ENCODE measurements at places on chromosomes 2 and 18.

DNA sequence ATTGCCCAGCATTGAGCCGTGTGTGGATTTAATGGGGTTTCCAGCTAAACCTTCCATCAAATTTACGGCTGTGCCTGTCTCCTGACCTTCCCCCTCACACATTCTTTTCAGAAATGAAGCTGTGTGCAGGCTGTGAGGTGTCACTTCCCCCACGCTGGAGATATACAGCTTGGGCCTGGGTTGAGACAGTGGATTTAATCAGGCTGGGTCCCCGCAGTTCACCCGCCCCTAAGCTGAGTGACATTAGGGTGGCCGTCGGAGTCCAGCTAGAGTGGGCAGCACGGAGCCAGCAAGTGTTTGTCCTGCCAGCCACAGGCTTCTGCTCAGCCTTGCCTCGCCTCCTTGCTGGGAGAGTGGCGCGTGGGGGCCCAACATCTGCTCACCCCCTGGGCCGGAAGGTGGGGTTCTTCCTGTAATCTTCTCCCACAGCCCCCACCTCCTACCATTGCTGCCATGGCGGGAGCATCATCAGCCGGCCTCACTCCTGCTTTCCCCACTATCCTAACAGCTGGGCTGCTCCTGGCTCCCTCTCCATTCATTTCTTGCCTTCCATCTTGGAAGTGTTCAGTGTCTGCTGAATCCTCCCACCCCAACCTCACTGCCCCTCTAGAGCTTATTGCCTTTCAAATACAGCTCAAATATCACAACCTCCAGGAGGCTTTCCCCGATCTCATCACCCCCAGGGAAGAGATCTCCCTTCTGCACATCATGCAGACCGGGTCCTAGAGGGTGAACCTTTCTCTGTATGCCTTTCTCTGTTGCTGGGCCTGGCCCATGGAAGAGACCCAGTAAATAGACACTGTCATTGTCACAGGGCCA, 149.0 kb downstream of the GLI2 start:
- DNase-seq, result no peak

- no peak for DNase-seq
Observed at GRCh38 chr2:26630235-26630634, 10.9 kb downstream of the CIB4 start.

- DNase-seq, result no peak
Observed at GRCh38 chr2:240529344-240529999, 28.3 kb downstream of the ANKMY1 start.

DNA sequence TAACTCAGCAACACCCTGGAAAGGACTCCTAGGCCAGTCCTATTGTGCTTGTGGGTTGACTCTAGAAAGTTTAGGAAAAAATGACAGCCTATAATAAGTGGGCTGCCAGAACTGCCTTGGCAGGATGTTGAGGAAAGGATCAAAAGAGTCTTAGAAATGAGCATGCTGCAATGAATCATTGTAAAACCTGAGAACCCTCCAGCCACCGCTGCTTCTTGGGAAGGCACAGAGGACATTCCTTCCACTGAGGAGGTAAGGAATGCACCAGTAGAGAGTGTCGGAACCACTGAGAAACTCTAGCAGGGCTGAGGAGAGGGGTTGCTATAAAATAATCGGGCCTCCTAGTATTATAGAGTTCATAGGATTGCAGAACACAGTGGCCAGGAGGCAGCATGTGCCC, 146.7 kb upstream of the SMIM21 start:
- DNase-seq, result peak; percentile 32

DNA sequence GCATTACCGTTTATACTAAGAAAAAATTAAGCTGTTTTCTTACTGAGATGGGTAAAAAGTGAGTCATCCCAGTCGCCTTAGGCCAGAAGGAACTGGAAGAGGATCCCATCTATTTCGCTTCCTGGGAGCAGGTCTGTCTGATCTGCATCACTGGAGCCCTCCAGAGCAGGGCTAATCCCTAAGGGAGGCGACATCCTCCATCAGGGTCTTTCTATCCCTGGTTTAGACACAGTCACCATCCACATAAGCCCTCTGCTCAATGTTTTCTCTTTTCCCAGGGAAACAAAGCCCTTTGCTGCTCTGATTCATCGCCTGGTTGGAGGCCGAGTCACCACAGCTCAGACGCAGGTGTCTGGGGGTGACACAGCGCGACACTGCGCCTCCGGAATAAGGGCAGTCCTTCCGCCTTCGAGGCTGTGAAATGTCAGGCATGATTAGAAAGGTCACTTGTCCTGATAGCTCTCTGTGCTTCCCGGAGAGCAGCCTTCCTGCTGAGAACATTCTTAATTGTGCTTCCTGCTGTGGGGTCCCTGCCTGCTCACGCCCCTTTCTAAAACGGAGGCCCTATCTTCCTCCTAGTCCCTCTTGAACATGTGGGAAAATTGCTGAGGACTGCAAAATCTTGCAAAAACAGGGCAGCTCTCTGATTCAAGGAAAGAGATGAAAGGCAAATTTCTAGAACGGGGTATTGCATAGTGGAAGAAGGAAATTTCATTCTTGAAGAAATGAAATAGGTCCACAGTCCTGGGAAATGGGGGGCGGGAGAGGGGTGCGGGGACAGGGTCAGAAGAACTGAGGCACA, 56.3 kb downstream of the MARCHF4 start:
- peak; percentile 64 for DNase-seq

- no peak for DNase-seq
Observed at GRCh38 chr18:68784071-68784470, 13.8 kb upstream of the CCDC102B start.
